A549 treated with ZK216348 at 1 μM for 4 hours (cell line): ENCODE measurements at places on chromosomes 7 and 10. TPM values are rescaled to one million over a fixed set of nuclear protein-coding genes. Genes with fewer than 3 reads are reported as not detected.

Gene CDNF
- 0.52 to 1.4 TPM (median 1.1 TPM) in 5 replicates for total RNA-seq

Gene KIF11
- total RNA-seq = 23.7 to 46.9 TPM (median 35.8 TPM) in 5 replicates

Gene GPR26
- total RNA-seq = not detected in 5 replicates

Gene TFR2
- 1.6 to 3.1 TPM (median 2.5 TPM) in 5 replicates for total RNA-seq

Gene C10orf95
- 0.13 to 0.34 TPM (median 0.19 TPM) in 4 of 5 replicates, not detected in the other for total RNA-seq

Gene VPS37D
- 2.6 to 7.3 TPM (median 5.4 TPM) in 5 replicates for total RNA-seq

Gene TMEM196
- total RNA-seq = not detected in 5 replicates

Gene STAG3
- total RNA-seq = 0.06 to 0.40 TPM (median 0.21 TPM) in 5 replicates

Gene LIPK
- not detected in 5 replicates for total RNA-seq

Gene CAV2
- 152 to 218 TPM (median 182 TPM) in 5 replicates for total RNA-seq

Gene ICA1
- total RNA-seq = 1.0 to 3.1 TPM (median 2.1 TPM) in 5 replicates

Gene SLC16A9
- 0.08 to 0.26 TPM (median 0.13 TPM) in 5 replicates for total RNA-seq

Gene CYP2C19
- not detected in 5 replicates for total RNA-seq

Gene PDE6C
- total RNA-seq = not detected in 5 replicates

Gene TMEM225B
- total RNA-seq = 0.75 to 1.4 TPM (median 0.92 TPM) in 5 replicates

Gene HOXA6
- 1.0 to 2.6 TPM (median 1.9 TPM) in 5 replicates for total RNA-seq

Gene CXCL12
- total RNA-seq = 0.08 to 0.25 TPM (median 0.20 TPM) in 3 of 5 replicates, not detected in the others
